ENCODE measurements at places on chromosomes 13 and 19. TPM values are rescaled to one million over a fixed set of nuclear protein-coding genes. Genes with fewer than 3 reads are reported as not detected.

GRCh38 chr13:35995136-35995535, 136.0 kb downstream of the DCLK1 start:
- no peak for DNase-seq

DNA sequence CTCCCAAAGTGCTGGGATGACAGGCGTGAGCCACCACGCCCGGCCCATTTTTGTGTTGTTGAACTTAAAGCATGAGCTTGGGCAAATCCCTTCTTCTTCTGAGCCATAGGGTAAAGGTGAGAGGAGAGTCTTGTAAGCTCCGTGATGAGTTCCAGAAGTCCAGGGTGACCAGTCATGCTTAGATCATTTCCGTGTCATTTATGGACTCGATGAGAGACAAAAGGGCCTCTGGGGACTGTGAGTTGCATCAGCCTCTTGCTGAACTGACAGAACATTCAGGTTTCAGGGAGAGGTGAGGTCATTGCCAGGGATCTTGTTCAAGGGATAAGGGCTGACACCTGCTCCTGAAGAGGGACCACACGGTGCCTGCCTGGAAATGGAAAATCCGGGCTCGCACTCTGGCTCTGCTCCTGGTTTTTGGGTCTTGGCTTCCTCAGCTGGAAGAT, 53.6 kb downstream of the GADD45B start:
- DNase-seq: no peak

DNA sequence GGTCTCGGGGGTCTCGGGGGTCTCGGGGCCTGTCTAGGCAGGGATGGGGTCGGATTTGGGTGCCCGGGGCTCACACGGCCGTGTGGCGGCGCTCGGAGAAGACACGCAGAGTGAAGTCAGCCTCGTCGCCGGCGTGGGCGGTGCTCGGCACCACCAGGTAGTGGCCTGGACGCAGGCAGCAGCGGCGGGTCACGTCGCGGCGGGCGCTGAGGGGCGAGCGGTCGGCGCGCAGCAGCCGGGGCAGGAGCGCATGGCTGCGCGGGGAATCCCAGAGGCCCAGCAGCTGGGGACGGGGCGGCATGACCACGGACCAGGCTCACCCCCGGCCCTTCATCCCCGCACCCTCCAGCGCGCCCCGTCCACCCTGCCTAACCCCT, 8.2 kb downstream of the CAPN12 start:
- DNase-seq: no peak

The C13orf46 gene
- 0.18 TPM for total RNA-seq
